ENCODE measurements at places on chromosomes 16 and 17. TPM values are rescaled to one million over a fixed set of nuclear protein-coding genes. Genes with fewer than 3 reads are reported as not detected.

The AANAT gene
- not detected for total RNA-seq

The GPR139 gene
- total RNA-seq, result 0.15 TPM

The ITPRIPL2 gene
- total RNA-seq, result 3.4 TPM

The AKTIP gene
- 17.6 TPM for total RNA-seq

The APRT gene
- total RNA-seq, result 633 TPM

The DNAH17 gene
- 0.59 TPM for total RNA-seq

The KRT40 gene
- not detected for total RNA-seq

The PCGF2 gene
- 27.0 TPM for total RNA-seq

- DNase-seq, result no peak
Observed at GRCh38 chr16:29204806-29205135, 201.7 kb downstream of the NPIPB11 start.

- no peak for DNase-seq
Observed at GRCh38 chr16:70605283-70605657, 41.1 kb upstream of the IL34 start.

DNA sequence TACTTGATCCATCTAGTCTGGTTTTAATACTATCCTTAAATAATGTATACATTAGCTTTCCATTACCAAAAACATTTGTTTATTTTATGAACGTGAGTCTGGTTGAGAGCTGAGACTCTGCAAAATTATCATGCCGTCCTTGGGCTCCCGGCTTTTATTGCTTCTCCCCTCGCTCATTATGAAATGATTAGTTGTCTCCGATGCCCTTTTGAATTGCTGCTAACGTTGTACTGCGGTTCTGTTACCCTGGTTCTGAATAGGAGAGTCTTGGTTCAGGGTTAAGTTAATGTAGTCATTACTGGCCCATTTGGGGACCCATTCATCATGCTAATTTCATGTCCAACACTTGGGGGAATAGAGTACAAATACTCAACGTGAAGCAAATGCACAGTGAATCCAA, 12.8 kb downstream of the XYLT1 start:
- DNase-seq, result no peak

DNA sequence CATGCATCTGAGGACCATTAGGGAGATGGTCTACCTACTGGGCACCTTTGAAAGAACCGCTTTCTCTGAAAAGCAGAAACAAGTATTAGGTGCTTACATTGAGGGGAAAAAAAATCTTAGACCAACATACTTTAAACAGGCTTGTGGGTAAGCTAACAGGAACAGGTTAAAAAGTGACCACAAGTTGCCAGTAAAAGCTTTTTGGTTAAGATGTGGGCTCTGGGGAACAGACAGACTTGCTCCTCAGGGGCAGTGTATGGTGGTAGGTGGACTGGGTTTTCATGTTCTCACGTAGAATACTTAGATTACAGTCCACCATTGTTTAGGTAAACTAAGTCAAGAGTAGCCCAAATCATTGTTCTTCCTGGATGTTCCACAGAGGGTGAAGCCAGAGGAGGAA, 41.2 kb downstream of the REXO5 start:
- no peak for DNase-seq

GRCh38 chr16:79715061-79715460, 114.5 kb upstream of the MAF start:
- DNase-seq, result no peak

DNA sequence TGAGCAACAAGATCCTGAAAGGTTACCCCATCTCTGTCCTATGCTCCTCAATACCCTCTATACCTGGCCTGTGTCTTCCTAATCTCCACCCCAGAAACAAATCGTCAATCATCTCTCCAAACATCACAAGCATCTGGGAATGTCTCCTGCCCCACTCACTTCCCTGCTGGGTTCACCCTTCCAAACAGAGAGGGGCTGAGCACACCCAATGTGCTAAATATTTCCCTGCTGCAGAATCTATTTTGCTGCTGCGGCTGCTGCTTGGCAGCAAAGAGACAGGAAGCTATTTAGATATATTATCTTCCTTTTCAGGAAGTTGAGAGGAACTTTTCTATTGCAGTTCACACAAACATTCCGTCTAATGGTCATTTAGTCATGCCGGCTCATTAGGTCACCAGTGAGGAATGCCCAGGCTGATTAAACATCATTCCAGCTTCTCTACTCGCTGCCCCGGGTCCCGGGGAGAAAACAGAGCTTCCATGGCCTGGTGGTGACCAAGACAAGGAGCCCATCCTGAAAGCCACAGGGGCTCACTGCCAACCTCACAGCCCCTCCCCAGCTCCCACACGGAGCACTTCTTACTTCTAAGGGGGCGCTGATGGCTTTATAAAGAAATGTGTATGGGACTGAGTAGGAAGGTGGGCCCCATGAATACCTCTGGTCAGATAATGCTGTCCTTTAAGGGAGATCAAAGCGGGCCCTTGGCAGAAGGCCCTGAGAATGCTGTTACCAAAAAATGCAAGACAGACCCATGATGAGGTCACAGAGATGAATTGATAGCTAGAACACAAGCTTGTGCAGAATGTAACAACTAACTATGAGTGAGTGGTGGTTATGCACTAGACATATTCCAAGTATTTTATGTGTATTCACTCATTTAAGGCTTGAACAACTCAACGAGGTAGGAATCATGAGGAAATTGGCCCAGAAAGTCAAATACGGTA, 218.3 kb downstream of the SOX9 start:
- DNase-seq, result no peak

DNA sequence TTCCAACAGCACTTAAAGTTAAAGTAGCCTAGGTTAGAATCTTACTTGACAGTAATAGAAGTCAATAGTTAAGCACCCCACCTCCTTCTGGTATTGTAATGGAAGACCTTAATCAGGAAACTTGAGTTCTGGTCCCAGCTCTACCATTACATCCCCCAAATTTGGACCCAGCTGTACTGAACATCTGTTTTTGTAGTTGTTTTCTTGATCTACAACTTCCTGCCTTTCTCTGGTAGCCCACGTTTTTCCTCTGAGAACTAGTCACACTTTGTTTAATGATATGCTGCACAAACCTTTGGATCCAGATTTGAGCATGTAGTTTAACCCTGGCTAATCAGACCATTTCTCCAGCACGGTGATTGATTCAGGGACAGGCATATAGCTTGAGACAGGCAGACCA, 505.0 kb downstream of the HS3ST4 start:
- DNase-seq, result no peak

- DNase-seq, result peak; percentile 17
Observed at GRCh38 chr16:70151391-70151790, 22.2 kb upstream of the CLEC18C start.

DNA sequence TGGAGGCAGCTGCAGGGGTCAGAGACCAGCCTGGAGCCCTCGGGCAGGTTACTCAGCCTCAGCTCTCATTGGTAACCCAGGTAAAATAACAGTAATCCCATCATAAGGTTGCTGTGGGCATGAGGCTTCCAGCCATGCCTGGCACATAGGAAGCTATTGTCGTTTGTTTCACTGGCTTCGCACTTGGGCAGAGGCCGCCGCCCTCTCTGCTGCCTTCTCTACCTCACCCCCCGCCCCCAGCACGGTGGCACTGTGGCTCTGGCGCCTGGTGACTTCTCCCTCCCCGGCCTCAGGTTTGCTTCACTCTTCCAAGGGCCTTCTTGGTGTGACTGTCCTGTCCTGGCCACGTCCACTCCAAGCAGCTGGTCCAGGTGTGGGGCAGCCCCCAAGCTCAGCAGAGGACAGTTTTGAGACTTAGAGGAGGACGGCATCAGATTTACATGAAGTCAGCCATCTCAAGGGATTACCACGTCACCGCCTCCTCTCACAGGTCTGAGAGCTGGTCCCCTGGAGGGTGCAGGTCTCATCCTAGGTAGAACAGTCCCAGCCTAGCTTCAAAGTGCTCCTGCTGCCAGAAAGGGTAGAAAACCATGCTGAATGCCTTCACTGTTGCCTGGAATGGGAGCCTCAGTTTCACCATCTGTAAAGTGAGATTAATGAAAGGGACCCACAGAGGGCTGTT, 34.8 kb downstream of the SREBF1 start:
- DNase-seq, result peak; percentile 65

GRCh38 chr16:88844419-88845036, 12.2 kb downstream of the GALNS start:
- DNase-seq, result peak; percentile 84

- DNase-seq, result no peak
Observed at GRCh38 chr17:69179227-69179952, 37.7 kb upstream of the ABCA6 start.

DNA sequence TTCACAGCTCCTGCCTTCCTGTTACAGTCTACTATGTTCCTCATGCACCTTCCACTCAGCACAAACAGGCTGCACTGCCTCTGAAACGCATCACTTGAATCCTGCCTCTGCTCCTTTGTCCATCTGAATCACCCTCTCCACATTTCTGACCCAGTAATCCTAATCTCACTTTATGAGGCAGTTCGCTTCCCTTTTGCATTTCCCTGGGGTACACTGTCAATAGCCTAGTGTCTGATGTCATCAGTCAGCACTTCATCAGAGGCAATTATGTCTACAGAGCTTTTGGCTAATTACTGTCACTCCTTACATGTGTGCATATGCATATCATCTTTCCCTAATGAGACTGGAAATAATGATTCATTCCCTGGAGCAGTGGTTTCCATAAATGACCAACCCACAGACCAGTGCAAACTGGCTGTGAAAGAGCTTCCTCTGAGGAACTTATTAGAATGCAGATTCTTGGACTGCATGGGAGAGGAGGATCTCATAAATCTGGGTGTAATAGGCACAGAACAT, 23.6 kb downstream of the CA4 start:
- DNase-seq, result no peak

DNA sequence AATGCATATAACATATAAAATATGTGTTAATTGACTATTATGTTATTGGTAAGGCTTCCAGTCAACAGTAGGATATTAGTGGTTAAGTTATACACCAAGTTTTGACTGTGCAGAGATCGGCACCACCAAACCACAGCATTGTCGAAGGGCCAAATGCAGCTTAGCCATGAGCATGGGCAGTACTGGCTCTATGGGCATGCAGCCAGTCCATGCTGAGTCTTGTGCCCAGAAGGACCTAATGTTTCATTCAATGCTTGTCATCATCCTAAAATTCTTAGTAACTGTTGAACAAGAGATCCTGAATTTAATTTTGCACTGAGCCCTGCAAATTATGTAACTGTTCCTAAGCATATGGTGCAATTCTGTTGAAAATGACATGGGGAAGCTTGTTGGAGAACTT, 233.4 kb upstream of the HS3ST3A1 start:
- no peak for DNase-seq

DNA sequence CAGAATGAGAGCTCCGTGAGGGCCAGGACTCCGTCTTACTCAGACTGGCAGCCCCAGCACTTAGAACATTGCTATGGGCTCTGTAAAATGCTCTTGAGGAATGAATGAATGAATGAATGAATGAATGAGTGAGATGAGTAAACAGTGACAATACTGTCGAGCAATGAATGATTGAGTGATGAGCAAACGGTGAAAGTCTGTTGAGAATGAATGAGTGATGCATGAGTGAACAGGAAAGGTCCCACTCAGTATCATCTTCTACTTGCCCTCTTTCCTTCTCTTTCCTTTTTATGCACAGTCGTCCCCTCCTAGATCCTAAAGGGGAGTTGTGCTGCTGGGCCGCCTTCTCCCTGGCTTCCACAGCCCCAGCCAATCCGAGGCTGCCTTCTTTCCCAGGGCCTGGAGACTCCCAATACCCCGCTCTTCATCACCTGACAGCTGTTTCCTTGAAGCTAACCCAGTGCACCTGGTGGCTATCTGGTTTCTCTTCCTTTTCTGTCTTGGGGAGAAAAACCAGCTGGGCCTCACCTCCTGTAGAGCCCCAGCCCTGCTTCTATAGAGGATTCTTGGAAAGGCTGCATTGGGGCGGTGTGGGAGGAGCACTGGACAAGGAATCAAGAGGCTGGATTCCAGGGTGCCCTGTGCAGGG, 32.7 kb upstream of the CACNG1 start:
- no peak for DNase-seq

DNA sequence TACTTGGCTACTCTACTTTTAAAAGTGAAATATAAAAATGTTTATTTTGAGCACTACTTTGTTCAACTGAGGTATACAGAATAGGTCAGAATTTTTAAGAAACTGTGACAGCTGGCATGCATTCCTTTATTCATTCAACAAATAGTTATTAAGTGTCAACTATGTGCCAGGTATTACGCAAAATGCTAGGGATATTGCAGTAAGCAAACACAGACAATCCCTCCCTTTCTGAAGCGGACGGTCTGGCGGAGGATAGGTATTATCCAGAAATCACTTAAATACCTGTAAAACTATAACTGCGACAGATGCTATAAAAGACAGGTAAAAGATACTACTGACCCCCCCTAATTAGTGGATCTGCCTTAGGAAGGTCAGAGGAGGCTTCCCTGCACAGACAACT, 26.1 kb downstream of the METTL16 start:
- DNase-seq, result no peak

GRCh38 chr16:72847187-72848027, 200.5 kb downstream of the ZFHX3 start:
- peak; percentile 78 for DNase-seq

- peak; percentile 77 for DNase-seq
Observed at GRCh38 chr17:82439829-82440365, 10.7 kb downstream of the CYBC1 start.

DNA sequence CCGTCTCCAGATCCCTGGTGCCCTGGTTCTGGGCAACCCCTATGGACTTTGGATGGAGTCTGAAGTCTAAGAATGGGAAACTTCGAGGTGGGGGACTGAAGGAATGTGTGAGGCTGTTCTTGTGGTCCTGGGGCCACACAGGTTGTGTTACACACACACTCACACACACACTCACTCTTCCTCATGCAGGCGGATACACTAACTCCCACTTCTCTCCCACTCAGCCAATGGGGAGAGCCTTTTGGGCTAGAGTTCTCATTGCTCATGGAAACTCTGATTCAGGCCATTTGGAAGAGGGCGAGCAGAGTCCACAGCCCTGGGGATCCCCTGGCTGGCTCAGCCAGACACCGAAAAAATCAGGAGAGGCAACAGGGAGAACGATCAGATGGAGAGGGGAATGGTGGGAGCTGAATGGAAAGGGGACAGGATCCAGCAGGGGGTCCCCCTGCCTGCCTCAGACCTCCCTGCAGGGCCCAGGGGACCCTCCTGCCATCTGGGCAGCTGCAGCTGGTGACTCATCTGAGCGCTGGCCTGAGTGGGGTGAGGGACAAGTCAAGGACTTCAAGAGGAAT, 9.1 kb downstream of the IGFBP4 start:
- no peak for DNase-seq
